ENCODE measurements at places on chromosomes 16 and 17.
A peak's percentile ranks its signal among the peaks of the same experiment; 100 is the strongest.

DNA sequence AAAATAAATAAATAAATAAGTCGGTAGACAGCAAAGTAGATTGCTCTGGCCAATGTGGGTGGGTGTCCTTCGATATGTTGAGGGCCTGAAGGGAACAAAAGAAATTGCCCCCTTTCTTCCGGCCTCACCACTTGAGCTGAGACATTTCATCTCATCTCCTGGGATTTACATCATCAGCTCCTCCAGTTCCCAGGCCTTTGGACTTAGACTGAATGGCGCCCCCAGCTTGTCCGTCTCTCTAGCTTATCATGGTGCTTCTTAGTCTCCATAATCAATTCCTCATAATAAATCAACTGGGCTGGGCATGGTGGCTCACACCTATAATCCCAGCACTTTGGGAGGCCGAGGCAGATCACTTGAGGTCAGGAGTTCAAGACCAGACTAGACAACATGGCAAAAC is 13.8 kb upstream of the HAP1 start:
- no peak for DNase-seq

DNA sequence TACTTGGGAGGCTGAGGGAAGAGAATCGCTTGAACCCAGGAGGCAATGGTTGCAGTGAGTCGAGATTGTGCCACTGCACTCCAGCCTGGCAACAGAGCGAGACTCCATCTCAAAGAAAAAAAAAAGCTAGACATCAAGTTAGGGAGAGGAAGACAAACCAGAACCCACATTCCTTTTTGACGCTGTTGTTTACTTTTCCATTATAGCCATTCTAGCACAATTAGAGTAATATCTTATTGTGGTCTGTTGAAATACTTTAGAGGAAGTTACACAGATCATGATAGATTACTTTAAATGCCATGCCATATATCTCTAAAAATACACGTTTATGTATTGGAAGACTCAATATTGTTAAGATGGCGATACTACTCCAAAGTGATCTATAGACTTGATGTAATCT is 16.5 kb upstream of the ABCC1 start:
- no peak for DNase-seq

DNA sequence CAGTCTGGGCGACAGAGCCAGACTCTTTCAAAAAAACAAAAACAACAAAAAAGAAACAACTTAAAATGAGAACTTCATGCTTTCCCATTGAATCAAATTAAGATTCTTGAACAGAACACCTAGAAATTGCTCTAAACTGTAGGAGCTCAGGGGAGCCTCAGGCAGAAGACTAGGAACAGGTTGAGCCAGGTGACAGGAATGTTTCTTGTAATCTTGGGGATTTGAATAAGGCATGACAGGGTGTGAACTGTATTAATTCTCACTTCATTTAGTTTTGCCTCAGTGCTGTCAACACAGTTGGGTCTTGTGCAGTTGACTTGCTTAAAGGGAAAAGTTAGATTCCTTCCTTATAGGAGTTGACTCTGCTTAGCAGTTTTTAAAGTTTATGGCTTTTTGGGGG is 27.8 kb downstream of the SOCS7 start:
- DNase-seq: no peak

DNA sequence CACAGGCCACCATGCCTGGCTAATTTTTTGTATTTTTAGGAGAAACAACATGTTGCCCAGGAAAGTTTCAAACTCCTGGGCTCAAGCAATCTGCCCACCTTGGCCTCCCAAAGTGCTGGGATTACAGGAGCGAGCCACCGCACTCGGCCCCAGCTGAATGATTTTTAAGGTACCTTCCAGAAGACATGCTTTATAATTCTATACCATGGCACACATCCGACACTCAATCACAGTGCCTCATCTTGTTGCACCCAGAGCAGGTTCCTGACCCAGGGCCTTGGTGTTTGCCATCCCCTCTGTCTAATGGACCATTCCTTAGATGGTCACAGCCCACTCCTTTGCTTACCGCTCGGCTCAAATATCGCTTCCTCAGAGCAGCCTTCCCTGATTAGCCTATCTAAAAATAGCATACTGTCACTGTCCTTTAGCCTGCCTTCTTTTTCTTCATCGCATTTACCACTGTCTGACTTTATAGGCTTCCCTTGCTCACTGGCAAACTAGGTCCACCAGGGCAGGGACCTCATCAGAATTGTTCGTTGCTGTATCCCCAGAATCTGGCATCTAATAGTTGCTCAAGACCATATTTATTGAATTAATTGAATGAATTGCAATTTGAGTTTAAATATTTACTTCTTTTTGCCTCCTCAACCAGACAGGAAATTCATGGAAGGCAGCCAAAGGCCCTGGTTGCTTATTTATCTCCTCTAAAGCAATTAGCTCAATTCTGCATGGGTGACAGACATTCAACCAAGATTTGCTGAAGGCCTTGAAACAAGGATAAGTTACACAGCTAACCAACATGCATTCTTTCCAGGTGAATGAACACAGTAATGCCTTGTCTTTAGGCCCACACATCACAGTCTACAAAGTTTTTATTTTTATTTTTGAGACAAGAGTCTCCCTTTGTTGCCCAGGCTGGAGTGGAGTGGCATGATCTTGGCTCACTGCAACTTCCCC is 6.3 kb upstream of the TENT4B start:
- DNase-seq: no peak

GRCh38 chr17:65857718-65858117 is 296.3 kb upstream of the AXIN2 start:
- no peak for DNase-seq

GRCh38 chr17:83145831-83146230 is 66.4 kb downstream of the METRNL start:
- no peak for DNase-seq

- DNase-seq: no peak
Measured at GRCh38 chr16:19776565-19776964, 58.5 kb downstream of the IQCK start.

DNA sequence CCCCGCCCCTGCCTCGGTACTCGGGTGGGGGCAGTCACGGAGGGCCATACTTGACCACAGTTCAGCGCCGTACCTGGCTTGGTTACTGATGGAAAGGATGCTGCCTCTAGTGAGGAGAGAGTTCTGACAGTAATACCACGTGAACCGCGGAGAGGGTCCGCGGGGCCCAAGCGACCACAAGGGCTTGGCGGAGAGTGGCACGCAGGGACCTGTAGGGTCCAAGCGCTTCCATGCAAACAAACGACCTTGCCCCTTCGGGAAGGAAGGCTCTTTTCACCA is 9.2 kb downstream of the KDM6B start:
- no peak for DNase-seq

GRCh38 chr17:3400055-3400454 is 1.8 kb upstream of the OR1E1 start:
- no peak for DNase-seq

GRCh38 chr16:69870761-69871160 is 80.4 kb upstream of the CLEC18A start:
- DNase-seq: no peak

- DNase-seq: no peak
Measured at GRCh38 chr17:17108451-17109049, 66.3 kb downstream of the MPRIP start.

DNA sequence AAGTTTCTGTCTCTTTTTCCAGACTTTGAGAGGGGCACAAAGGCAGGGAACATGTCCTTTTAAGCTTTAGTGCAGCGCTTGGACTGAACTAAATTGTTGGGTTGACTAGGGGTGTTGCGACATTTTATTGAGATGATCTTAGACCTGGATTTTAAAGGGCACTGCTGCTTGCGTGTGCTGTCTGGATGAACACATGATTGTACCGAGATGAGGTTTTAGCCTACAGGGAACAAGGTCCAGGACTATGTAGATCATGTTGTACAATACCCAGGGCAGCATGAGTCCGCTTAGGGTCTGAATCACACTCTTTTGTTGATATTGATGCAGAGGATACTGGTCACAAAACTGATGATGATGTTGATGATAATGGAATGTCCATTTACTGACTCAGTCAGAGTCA is 5.2 kb upstream of the RGS9 start:
- DNase-seq: no peak

GRCh38 chr16:1989209-1990100 is at the start of gene SYNGR3:
TSS of gene SYNGR3 (plus strand) at chr16:1989970. CDS start at chr16:1990103, 133 bp downstream.
- DNase-seq: no peak

DNA sequence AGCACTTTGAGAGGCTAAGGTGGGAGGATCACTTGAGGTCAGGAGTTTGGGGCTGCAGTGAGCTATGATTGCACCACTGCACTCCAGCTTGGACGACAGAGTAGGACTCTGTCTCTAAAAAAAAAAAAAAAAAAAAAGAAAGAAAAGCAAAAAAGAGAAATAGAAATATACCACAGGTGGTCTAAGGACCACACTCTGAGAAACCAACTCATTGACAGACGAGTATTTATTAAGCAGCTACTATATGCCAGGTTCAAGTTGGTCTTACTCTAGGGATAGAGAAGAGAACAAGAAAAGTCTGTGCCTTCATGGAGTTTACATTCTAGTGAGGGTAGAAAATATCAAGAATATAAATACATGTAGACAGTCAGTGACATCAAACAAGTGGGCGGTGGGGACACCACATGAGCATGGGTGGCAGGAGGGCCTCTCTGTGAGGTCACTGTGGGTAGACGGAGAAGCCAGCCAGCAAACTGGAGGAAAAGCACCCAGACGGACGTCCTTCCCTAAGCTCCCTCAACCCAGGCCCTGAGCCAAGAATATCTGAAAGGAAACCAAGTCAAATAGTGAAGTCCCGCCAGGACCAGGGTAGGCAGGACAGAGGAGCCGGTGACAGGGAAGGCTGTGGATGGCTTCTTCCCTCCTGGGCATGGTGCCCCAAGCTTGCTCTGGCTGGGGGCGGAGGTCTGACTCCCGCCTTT is 4.7 kb downstream of the CDIPT start:
- no peak for DNase-seq

DNA sequence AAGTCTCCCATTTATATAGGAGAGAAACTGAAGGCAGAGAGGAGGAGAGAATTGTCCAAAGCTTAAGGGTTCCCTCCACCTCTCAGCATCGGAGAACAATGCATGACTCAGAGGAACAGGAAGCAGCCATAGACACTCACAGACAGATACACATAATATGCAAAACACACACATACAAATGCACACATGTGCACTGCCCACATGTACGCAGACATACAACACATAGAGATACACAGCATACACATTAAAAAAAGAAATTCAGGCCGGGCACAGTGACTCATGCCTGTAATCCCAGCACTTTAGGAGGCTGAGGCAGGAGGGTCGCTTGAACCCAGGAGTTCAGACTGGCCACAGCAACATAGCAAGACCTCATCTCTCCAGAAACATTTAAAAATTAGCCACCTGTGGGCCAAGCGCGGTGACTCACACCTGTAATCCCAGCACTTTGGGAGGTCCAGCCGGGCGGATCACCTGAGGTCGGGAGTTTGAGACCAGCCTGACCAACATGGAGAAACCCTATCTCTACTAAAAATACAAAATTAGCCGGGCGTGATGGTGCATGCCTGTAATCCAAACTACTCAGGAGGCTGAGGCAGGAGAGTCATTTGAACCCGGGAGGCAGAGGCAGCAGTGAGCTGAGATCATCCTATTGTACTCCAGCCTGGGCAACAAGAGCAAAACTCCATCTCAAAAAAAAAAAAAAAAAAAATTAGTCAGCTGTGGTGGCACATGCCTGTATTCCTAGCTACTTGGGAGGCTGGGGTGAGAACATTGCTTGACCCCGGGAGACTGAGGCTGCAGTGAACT is 11.3 kb downstream of the ERAL1 start:
- no peak for DNase-seq

DNA sequence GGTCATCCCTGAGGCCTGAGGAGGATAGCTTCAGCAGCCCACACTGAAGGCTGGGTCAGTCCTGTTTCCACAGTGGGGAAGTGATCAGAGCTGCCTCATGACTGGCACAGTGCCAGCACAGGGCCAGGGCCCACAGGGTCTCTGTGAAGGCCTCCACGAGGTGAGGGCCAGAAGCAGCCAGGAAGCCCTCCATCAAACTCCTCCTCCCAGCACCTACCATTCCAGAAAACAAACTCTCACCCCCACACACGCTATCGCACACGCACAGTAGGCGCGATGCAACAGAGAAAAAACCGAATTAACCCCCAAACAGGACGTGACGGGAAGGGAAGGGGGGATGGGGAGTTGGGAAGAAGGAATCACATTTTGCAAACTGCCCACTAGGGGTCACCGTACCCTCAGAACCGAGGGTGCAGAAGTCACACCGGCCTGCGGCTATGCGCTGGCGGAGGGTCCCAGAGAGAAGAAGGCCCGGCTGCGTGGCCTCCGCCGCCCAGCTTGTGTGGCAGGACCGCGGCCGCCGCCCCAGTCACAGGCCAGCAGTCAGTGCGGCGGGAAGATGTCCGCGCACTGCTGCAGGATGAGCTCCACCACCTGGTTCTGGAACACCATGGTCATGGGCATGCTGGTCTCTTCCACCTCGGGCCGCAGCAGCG is 37.6 kb downstream of the ARHGAP27 start:
- DNase-seq: no peak

- DNase-seq: no peak
Measured at GRCh38 chr17:44872131-44872768, 24.6 kb downstream of the HIGD1B start.

- peak; percentile 33 for DNase-seq
Measured at GRCh38 chr16:27245276-27246172, 23.0 kb downstream of the NSMCE1 start.

DNA sequence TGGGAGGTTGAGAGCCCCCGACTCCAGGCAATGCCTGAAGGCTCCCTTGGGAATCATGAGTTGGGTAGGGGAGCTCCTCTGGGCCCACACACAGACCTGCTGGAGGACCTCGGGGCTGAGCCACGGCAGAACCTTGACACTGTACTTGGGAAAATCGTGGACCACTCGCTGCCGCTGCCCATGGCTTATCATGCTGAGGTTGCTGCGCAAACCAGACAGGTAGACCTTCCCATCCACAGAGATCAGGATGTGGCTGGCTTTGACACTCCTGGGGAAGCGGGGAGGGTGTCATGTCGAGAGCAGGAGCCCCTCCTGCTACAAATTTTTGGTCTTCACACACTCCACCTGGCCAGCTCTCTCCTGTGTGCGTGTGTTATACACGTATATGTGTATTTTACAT is 7.2 kb upstream of the LIMD2 start:
- DNase-seq: no peak

GRCh38 chr16:17023606-17024005 is 447.2 kb downstream of the XYLT1 start:
- DNase-seq: no peak

DNA sequence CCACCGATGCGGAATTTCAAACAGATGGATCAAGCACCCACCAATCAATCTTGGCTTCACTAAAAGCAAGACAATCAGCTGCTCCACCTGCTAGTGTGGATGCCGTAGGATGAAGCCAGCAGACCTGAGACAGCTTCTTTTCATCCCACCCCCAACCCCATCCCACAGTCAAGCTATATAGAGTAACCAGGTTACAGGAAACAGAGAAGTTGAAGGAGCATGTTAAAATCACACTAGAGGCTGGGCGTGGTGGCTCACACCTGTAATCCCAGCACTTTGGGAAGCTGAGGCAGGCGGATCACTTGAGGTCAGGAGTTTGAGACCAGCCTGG is 37.7 kb downstream of the CMTM4 start:
- no peak for DNase-seq
